NCI-H1436 treated with DMSO at 0.1 percent for 48 hours (cell line): ENCODE measurements at places on chromosomes 13 and 19.

- no peak for DNase-seq
These were observed 2.8 kb downstream of the TSHZ3 start for GRCh38 chr19:31346184-31347059.

DNA sequence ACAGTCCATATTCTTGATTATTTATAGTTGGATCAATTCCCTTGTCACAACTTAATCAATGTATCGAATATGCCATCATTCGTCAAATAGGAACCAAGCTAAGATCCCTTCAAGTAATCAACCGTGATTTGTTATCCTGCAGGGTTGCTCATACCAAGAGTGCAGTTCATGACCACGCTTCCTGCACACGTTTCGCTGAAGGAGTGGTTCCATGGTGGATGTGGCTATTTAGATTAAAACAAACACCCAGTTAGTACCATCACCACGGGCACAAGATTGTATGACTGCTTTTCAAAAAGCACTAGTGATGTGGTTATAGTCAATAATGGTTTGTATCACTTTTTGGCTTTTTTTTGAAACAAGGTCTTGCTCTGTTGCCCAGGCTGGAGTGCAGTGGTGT, 41.1 kb upstream of the CCNE1 start:
- no peak for DNase-seq

DNA sequence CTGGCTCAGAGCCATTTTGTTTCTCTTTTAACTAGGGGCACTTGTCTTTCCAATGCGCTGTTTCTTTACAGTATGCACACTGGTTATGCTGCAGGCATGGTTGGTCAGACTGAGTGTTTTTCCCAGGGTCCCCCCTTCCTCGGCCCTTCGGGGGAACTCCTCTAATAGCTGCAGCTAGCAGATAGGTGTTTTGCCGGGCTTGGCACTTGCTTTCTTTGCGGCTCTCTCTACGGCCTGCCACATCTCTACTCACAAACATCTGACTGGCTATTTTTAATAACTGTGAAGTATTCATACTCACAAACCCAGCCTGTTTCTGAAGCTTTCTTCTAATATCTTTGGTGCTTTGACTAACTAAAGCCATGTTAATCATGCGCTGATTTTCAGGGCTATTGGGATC, 89.4 kb downstream of the SLC25A15 start:
- DNase-seq = no peak

- DNase-seq = no peak
These were observed 29.3 kb upstream of the SPACA7 start for GRCh38 chr13:112346899-112347229.

DNA sequence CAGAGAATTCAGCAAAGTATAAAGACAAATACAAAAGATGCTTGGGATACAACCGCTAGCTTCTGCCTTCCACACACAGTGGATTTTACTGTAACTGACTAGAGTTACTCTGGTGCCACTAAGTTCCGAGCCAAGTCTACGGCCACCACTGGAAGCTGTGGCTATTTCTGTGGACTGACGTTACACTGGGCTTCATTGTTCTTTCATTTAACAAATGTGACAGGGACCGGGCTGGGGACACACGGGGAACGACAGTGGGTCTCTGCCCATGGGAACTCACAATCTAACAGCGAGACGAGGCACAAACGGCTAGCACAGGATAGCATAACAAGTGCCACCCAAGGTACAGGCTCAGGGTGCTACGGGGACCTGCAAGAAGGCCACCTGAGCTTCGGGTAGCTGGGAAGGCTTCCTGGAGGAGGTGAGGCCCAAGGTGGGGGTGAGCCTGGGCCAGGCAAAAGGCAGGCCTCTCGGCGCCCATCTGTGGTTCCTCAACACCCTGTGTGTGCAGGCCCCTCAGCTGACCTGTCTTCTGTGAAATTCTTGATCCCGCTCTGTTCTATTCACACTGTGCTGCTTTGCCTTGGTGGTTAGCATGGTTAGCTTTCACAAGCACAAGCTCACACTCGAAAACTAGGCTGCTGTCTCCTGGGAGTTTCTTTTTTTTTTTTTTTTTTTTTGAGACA, 10.3 kb upstream of the IL4I1 start:
- DNase-seq = no peak

- DNase-seq = no peak
These were observed 101.3 kb upstream of the SLC15A1 start for GRCh38 chr13:98853771-98854221.

GRCh38 chr19:42090672-42091071, 14.7 kb downstream of the ZNF574 start:
- no peak for DNase-seq
